IMR-90 (cell line): ENCODE measurements at places on chromosomes 13 and 19. TPM values are rescaled to one million over a fixed set of nuclear protein-coding genes. Genes with fewer than 3 reads are reported as not detected.

The PRRG2 gene
- under 0.01 and 0.54 TPM in 2 replicates for total RNA-seq

The ZC3H4 gene
- 3.9 and 5.3 TPM in 2 replicates for total RNA-seq

GRCh38 chr13:55517312-55517711 lies 1623.4 kb upstream of the PRR20A start:
- no peaks in the 10 kb centered on the region for H3K27me3 ChIP-seq
- no peaks in the 10 kb centered on the region for H3K4me1 ChIP-seq
- no peak overlapping the region for H3K4me3 ChIP-seq
- H3K36me3 ChIP-seq, result no peaks in the 10 kb centered on the region
- no peak for DNase-seq
- no peak overlapping the region for H3K27ac ChIP-seq

DNA sequence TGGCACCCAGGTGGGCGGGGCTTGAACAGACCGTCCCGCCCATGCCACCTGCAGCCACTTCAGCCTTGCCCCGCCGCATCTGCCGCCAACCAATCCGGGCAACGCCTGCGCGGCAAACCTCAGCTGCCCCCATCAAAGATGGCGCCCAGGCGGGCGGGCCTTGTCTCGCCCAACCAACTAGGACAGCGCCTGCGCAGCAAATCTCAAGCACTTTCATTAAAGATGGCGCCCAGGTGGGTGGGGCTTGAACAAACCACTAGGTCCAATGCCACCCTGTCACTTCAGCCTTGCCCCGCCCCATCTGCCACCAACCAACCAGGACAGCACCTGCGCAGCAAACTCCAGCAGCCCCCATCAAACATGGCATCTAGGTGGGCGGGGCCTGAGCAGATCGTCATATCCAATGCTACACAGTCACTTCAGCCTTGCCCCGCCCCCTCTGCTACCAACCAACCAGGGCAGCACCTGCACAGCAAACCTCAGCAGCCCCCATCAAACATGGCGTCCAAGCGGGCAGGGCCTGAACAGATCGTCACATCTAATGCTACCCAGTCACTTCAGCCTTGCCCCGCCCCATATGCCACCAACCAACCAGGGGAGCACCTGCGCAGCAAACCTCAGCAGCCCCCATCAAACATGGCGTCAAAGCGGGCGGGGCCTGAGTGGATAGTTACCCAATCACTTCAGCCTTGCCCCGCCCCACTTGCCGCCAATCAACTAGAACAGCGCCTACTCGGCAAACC lies 1.4 kb downstream of the PEG3 start:
- no peak overlapping the region for H3K27ac ChIP-seq
- no peak overlapping the region for H3K4me3 ChIP-seq
- H3K27me3 ChIP-seq, result no peaks in the 10 kb centered on the region
- H3K4me1 ChIP-seq, result no peaks in the 10 kb centered on the region
- DNase-seq, result no peak
- no peaks in the 10 kb centered on the region for H3K36me3 ChIP-seq

GRCh38 chr13:114025714-114026431 lies 52.0 kb upstream of the C13orf46 start:
- peak; percentile 78 for DNase-seq
- no peaks in the 10 kb centered on the region for H3K27me3 ChIP-seq
- no peak overlapping the region for H3K4me3 ChIP-seq

DNA sequence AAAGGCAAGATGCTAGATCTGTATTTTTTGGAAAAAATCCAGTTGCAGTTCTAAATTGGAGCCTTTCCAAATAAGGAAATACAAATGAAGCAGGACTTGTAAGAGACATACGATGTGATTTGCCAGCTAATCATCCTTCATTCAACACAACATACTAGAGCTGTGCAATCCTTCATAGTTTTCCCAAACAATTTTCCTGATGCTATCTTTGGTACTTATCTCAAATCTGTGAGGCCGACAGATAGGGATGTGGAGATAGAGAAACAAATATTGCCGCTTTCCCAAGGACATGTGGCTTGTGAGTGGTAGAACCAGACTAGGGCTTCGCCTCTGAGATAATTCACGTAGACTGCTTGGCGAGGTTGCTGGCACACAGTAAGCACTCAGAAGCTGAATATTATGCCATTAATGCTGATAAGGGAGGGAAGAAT lies 176.6 kb downstream of the LMO7 start:
- H3K36me3 ChIP-seq, result peaks cover 5% of the 10 kb centered on the region; the same call in 1 of the 2 replicates
- H3K27ac ChIP-seq, result peak overlapping the region; percentile 40; the same call in 1 of the 2 replicates
- peak; percentile 35 for DNase-seq

The FCER2 gene
- total RNA-seq, result not detected in 2 replicates

GRCh38 chr19:40617961-40618360 lies 16.8 kb downstream of the LTBP4 start:
- H3K4me1 ChIP-seq, result peaks cover 17% of the 10 kb centered on the region; the same call in 1 of the 2 replicates
- no peak for DNase-seq
- H3K4me3 ChIP-seq, result no peak overlapping the region
- no peak overlapping the region for H3K27ac ChIP-seq
